ENCODE measurements at places on chromosomes 7 and 10. TPM values are rescaled to one million over a fixed set of nuclear protein-coding genes. Genes with fewer than 3 reads are reported as not detected.

The SPDYE6 gene
- total RNA-seq: not detected

The PPP1R9A gene
- total RNA-seq: 9.6 TPM

DNA sequence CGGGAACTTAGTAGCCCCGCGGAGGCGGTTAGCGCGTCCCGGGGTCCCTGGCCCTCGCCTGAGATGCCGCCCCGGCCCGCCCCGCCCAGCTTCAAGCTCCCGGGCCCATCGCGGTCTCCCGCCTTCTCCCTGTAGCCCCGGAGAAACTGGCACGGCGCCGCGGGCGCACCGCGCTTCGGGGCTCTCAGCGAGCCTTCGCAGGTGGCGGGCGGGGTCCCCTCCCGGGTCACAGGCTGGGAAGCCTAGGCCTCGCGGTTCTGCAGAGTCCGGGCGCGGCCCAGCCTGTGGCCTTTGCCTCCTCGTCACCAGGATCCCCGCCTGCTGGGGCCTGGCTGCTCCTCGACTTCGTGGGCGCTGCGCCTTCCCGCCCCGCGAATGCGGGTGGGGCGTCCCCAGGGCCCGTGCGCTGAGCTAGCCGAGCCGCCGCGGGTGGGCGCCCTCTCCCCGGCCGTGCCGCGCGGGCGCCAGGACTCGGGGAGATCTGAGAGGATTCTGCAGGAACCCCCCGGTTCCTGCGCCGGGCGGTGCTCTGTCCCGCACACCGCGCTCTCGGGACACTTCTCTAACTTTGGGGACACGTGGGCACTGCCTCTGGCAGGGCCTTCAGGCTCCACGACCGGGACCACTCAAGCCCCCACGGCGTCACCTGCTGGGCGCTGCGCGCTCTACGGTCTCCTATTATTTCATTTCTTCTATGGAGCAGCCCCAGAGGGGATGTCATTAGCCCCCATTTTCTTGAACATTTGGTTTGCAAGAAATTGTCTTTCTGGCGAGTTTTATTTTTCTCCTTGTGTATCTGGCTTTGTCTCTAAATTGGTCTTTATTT is 682 bp upstream of the RGS10 start:
- peak; percentile 17 for DNase-seq

DNA sequence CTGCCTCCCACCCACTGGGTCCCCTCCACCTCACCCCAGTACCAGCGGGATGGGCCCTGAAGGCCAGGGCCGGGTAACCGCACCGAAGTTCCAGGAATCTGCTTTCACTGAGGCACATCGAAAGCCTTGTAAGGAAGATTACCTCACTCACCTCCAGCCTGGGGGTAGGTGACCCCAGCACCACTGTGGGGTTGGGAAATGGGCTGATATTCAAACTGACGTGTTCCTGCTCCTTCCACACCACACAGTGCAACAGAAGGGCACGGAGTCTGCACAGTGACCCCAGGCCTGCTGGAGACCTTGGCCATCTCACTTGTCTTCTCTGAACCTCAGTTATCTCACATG is 29.8 kb downstream of the NPS start:
- no peak for DNase-seq

The PTPRN2 gene
- 3.4 TPM for total RNA-seq

DNA sequence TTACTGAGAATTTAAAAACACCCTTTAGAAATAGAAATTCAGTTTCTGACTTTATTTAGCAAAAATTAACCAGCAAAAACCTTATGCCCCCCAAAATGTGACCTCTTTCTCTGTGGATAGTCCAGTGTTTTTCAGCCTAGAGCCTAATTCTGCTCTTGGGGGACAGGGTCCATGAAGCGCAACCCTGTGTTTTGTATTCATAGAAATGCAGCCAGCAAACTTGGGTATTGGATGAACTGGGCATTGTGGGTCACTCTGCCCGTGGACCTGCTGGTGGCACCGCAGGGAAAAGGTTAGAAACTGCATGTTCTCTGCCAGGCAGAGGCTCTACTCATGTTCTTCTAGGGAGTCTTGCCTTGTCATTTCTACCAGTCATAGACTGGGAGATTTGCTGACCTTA is 787.4 kb upstream of the C7orf33 start:
- DNase-seq: no peak

GRCh38 chr10:93837822-93838221 is 56.0 kb upstream of the SLC35G1 start:
- DNase-seq: no peak

GRCh38 chr10:17655009-17655408 is 11.1 kb downstream of the STAM start:
- DNase-seq: no peak

The MMD2 gene
- not detected for total RNA-seq

The TEX47 gene
- total RNA-seq: not detected

Data from dermis microvascular lymphatic vessel endothelial cell (primary cell).